Suppressor macrophage treated with lipopolysaccharide for 1 hour (primary cell): ENCODE measurements at places on chromosomes 5 and 9.

DNA sequence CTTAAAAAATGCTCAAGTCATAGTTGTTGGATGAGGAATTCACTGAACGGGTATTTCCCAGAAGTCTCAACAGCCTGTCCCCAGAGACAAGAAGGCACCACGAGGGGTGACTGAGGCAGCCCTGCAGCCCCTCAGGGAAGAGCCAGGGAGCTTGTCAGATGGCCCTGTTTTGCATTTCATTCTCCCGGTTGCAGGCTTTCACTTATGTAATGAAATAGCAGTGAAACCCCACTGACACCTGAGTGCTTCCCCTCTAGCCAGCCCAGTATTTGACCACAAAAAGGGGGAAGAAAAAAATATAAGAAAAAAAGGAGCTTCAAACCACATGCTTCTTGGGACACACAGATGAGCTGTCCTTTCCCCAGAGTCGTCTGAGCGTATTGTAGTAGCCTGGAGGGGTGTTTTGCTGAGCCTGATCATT is 75.3 kb upstream of the IL12B start:
- peak; percentile 87 for DNase-seq

DNA sequence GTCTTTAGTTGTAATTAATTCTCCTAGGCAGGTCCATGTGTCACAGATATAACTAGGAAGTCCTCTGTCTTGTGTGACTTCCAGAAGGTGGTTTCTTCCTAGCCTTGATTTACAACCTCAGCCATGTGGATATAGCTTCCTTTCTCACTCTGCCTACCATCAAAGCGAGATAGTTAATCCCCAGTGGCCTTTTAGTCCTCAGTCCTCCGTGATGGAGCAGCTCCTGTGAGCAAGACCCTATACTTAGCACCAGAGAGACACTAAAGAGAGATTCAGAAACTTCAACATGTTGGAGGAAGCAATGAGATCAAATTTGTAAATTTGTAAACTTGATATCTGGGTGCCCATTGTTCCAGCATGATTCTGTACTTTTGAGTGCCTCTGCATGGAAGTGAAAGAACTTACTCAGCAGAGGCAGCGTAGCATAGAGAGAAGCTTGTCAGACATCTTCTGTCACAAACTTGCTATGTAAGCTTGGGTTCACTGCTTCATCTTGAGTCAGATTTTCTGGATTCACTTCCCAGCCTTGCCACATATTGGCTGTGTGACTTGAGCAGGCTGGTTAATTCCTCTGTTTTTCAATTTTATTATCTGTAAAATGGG is 170.2 kb upstream of the NR3C1 start:
- peak; percentile 87 for DNase-seq

DNA sequence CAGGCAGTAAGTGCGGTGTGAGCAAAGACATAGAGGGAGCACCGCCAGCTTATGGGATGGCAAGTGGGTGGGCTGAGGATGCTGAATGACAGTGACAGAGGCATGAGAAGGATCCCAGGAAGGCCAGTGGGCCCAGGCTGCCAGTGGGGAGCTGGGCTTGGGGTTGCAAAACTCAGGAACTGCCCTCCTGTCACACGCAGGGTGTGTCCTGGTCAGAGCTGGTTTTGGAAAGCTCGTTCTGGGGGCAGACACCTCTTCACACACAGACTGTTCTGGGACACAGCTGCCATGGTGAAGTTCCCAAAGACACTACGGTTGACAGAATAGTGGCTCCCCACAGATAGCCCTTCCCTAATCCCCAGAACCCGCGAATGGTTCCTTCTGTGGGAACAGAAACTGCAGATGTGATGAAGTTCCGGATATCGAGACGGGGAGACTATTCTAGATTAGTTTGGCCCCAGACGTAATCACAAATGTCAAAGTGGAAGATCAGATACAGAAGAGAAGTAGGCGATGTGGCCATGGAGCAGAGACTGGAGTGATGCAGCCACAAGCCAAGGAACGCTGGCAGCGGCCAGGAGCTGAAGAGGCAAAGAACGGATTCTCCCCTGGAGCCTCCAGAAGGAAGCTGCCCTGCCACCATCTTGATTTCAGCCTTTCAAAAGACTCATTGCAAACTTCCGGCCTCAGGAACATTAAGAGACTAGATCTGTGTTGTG is 159.0 kb downstream of the COL23A1 start:
- DNase-seq, result peak; percentile 59

GRCh38 chr5:113056988-113057387 is 80.4 kb downstream of the DCP2 start:
- peak; percentile 67 for DNase-seq

DNA sequence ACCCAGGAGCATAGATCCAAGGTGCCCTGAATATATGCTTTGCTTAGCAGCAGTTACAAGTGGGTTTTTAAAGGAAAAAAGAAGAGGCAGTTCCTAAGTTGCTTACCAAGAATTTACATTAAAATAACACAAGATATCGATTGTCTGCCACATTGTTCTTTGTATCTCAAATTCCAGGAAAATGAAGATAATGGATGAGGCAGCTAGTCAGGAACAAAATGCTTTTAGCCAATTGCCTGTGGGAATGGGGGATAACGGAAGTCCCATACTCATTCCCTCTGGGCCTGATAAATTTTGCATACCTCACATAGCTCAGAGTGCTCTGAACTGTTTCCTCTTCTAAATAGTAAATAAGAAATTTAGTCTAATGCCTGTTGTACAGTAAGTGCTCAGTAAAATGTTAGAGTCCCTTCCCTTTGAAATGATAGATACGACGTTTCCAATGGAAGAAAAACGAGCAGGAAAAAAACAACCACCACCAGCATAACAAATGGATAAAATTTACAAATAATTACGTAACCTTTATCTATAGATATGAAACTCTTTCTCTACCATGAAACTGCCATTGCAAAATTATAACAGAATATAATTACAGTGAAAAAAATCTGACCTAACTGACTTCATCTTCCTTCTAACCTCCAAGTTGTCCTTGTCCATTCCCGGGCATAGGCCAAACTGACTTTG is 35.5 kb upstream of the TENT2 start:
- no peak for DNase-seq

DNA sequence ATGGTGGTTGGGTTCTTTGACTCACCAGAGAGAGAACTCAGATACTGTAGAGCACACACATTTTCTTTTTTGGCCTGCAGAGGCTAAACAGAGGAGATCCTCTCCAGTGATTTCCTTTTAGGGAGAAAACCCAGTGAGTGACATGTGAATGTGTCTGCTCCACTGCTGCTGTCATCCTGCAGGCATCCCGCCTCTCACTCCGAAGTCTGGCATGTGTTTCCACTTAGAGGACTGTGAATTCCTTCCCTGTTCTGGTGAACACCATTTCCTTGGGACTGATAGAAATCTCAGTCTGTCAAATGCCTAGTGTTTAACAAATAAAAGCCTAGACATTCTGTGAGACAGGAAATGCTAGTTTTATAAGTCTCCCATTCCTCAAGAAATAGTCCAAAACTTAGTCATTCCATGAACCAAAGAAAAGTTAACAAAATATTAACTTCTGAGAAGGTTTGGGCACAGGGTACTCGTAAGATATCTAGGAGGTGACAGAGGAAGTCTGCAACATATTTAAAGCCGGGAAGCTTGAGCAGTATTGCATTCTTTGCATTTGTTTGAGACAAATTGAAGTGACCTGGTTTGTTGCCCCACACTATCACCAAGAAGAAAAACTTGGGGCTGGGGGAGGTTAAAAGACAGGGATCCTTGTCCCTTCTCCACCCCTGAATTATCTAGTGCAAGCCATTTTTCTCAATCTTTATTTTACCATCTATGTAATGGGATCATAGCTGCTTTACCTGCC is 74.9 kb upstream of the NIPAL4 start:
- DNase-seq, result no peak

DNA sequence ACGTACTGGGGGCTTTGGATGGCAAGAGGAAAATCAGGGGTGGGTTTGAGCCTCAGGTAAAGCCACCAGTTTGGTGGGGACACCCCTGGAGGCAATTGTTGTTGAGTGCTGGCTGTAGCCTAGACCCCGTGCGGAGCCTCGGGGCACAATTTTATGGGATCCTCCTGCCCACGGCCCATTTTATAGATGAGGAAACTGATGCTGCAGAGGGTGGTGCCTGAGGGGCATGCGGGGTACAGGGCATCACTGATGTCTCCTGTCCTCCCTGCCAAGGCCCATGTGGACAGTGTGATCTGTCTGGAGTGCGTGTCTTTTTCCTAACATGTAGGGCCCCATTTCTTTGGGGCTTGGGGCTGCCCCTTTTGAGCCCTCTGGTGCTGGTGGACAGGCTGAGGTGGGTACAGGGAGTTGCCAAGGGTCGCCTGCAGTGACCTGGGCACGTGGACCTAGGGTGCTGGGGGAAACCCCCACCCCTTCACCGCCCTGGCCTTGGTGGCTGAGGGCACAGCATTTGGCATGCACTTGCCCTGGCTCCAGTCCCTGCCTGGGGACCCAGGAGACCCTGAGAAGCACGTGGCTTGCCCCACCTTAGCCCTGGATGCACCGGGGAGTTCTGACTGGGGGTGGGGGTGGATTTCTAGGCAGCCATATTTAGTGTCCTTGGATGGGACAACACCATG is 22.1 kb downstream of the WNK2 start:
- no peak for DNase-seq

GRCh38 chr9:114889802-114890224 is 40.6 kb downstream of the TNFSF8 start:
- DNase-seq, result peak; percentile 78

GRCh38 chr9:98330831-98331230 is 75.4 kb upstream of the TBC1D2 start:
- DNase-seq, result no peak

DNA sequence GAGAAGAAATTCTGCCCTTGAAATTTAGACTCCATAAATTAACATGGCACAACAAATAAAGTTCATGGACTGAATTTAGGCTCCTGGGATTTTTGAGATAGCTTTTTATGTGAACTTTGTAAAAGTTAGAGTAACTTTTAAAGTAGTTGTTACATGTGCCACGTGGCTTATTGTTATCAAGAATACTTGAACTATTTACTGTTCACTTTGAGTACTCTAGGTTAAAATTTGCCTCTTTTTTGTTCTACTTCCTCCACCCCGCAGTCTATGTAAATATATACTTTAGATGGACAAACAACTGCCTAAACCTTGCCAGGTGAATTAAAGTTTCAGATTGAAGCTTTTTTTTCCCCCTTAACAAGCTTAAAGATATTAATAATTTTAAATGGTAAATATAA is 457.9 kb downstream of the RAB3C start:
- DNase-seq, result no peak

DNA sequence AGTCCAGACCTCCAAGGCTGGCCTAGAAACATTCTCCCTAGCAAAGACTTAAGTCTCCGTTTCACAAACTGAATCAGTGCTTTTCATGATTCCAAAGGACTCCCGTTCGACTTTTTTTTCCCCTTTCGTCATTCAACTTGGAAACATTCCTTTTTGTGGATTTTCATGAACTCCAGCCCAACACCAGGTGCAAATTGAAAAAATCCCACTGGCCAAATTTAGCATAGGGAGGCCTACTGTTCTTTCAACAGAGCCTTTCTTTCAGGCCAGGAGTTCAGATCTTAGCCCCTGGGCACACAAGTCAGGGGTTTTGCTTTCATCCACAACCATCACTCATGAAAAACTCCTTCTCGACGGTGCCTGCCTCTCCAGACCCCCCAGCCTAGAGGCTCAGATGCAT is 285.3 kb downstream of the PIK3R1 start:
- no peak for DNase-seq

DNA sequence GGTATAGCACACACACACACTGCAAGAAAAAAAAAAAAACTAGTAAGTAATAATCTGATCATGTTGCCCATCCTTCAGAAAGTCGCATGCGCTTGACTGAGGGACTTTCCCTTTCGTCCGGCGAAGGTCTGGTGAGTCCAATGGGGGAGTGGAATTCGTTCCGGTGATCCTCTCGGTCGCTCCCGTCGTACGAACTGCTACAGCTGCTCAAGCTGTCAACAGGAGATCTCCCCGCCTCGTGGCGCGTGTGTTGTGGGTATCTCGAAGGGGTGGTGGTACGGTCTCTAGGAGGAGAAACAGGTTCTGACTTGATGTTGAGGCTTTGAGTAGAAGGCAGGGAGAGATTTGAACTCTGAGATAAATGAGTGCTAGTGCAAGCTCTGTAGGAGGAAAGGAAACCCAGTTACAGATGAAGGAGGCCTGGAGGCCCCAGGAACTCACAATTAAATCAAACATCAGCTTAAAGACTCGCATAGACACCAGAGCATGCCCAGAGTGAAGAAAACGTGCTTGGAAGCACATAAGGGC is 160.4 kb downstream of the MEF2C start:
- DNase-seq, result no peak

GRCh38 chr5:149040421-149040820 is 22.4 kb downstream of the SH3TC2 start:
- DNase-seq, result no peak

GRCh38 chr9:73761905-73762304 is 610.2 kb downstream of the ANXA1 start:
- no peak for DNase-seq

DNA sequence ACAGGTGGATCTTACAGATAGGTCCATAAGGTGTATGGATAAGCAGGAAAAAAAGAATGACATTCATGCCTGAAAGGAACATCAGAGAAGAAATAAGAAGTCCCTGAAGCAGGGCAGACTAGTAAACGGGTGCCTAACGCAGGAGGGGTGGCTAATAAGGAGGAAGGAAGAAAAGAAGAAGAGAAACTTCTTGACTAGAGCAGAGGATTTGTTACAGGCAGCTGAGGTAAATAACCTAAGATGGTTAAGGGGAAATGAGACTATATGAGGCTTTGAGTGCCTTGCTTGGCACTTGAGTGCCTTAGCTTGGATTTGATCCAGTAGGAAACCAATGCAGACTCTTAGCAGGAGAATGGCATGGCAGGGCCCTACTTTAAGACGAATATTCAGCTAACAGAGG is 313.5 kb upstream of the PDE4D start:
- peak; percentile 65 for DNase-seq

DNA sequence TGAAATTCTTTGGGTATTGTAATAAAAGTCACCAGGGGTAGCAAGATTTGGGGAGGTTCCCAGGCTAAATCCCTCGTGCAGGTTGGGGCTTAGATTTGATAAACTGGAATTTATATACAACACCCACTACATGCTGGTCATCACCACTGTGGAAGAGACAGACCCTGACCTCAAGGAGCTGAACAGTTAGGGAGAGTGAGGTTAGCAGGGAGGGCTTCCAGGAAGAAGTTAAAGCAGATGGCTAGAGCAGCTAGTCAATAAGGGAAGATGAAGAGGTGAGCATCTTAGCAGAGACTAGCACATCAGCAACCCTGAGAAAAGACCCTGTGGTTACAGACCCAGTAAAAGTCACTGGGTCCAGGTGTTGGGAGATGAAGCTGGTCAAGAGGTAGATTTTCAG is 6.4 kb downstream of the CTSL start:
- no peak for DNase-seq

DNA sequence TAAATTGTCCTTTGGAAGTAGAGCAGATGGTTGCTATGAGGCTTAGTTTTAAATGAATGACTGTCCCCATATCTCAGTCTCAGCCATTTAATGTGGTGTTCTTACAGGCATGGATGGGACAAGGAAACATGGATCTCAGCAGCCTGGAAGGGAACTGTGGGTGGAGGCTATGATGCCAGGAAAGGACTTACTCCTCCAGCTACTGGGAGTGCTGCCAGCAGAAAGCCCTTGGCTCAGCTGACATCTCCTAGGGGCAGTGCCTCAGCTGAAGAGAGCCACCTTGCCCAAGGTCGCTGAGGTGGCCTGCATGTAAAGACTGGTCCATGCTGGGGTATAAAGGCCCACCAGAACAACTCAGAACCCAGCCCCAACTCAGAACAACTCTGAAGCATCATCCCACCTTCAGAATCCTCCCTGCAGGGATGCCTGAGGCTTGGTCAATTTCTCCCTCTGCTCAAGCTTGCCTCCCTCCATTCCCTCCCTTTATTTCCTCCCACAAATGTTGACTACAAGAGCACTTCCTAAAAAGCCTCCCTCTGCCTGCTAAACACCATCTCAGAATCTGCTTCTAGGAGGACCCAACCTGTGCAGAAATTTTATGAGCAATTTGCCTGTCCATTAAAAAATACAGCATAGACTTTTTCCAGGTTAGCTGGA is 1.8 kb upstream of the PDE8B start:
- DNase-seq, result no peak
